ENCODE measurements at places on chromosomes 11 and 22.

- DNase-seq: no peak
These were observed 485.8 kb upstream of the CADM1 start for GRCh38 chr11:115990004-115990447.

GRCh38 chr22:27850000-27850521, 48.5 kb upstream of the MN1 start:
- DNase-seq: no peak

GRCh38 chr22:49323751-49324415, 503.8 kb downstream of the BRD1 start:
- no peak for DNase-seq

DNA sequence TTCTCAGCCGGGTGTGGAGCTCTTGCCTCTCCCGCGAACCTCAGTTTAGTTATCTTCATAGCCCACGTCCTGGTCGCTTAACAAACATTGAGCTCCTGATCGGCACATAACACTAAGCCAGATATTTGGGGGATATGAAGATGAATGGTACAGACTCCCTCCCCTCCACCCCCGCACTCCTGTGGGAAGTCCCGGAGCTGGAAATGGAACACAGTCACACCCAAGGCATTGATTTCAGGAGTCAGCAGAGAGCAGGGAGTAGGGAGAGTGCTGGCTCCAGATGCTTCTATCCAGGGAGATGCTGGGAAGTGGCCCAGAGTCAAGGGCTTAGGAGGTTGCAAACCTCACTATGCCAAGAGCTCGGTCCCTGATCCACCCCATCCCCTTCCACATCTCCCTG, 26.1 kb upstream of the CABP7 start:
- DNase-seq: no peak

GRCh38 chr11:111098091-111098490, 147.4 kb upstream of the POU2AF2 start:
- DNase-seq: no peak

DNA sequence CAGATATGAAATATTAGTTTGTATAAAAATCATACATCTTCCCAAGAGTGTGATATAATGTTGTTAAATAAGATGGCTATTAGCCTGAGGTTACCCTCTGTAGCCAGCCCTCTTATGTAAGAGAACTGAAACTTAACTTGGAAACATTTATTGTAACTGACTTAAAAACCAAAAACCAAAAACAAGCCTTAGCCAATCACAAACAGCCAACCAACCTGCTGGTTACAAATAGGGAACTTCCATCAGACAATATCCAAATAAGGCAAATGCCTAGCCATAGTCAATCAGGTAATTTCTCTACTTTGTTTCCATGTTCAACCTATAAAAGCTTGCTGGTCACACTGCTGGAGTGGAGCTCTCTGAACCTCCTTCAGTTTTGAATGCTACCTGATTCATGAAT, 14.1 kb downstream of the KBTBD3 start:
- no peak for DNase-seq

DNA sequence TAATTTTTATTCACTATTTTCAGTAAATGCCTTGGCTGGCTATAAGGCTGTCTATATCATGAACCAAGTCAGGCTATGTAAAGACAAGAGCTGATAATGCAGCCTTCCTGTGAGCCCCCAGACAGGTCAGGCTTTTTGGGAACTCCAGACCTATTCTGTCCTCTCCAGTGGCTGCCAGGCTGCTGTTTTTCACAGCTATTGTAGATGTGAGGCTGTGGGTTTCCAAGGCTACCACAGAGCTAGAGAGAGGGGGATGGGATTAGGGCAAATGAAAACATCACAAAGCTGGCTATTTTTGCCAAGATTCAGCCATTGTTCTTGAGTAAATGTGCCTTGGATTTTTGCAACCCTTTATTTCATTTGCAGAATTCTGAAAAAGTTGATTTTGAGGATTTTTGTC, 55.7 kb upstream of the SORL1-AS1 start:
- DNase-seq: no peak

DNA sequence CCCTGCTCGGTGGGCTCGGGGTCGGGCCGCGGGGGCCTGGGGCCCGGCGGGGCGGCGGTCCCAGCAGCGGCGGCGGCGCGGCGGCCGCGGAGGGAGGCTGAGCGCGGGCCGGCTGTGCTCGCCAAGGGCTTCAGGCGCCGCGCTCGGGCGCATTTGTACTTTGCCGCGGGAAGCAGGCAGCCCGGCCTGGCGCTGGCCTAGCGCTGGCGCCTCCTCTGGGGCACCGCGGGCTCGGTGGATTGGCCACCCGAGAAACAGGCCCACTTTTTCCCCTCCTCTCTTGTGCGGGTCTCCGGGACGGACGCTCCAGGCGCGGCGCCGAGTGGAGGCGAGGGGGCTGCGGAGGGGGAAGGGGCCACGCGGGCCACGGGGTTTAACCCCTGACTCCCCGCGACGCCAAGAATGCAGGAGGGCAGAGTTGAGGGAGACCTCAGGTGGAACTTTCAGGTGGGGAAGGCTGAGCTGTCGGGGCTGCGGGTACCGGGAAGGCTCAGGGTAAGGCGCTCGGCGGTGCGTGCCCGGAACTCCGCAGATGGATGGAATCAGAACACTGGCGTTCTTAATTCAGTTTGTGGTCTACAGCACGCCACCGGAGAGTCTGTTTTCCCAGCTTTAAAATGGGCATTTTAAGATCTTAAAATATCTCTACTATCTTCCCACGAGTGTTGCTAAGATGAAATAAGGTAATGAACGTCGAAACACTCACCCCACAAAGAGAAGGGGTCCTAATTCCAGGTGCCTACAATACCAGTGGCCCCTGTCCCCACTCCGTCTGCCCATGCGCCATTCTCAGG, at the start of gene CHRDL2:
TSS of gene CHRDL2 (minus strand) at position 126 of the 794 bp plus-strand sequence. CDS start 538 bp downstream, outside the sequence.
- DNase-seq: no peak

GRCh38 chr22:24994070-24994763, 41.7 kb downstream of the KIAA1671 start:
- DNase-seq: no peak

DNA sequence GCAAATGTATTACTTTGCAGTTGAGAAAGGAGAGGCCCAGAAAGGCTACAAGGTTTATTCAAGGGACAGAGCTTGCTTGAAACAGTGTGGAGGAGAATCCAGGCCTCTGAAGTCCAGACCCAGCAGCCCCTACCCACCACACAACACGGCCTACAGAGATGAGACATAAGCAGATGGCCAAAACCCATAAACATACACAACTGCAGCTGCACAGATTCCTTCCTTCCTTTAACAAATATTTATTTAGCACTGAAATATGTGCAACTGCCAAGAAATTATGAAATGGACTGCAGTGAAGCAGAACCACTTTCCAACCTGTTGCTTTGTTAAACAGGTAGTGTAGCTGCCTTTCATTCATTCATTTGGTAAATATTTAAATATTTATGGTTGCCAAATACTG, 122.3 kb downstream of the SPATA19 start:
- no peak for DNase-seq

GRCh38 chr11:83687787-83688186, 401.6 kb upstream of the CCDC90B start:
- no peak for DNase-seq

- DNase-seq: no peak
These were observed 356.9 kb upstream of the CCDC90B start for GRCh38 chr11:83643115-83643514.

- no peak for DNase-seq
These were observed 22.1 kb downstream of the THOC5 start for GRCh38 chr22:29531419-29531818.

DNA sequence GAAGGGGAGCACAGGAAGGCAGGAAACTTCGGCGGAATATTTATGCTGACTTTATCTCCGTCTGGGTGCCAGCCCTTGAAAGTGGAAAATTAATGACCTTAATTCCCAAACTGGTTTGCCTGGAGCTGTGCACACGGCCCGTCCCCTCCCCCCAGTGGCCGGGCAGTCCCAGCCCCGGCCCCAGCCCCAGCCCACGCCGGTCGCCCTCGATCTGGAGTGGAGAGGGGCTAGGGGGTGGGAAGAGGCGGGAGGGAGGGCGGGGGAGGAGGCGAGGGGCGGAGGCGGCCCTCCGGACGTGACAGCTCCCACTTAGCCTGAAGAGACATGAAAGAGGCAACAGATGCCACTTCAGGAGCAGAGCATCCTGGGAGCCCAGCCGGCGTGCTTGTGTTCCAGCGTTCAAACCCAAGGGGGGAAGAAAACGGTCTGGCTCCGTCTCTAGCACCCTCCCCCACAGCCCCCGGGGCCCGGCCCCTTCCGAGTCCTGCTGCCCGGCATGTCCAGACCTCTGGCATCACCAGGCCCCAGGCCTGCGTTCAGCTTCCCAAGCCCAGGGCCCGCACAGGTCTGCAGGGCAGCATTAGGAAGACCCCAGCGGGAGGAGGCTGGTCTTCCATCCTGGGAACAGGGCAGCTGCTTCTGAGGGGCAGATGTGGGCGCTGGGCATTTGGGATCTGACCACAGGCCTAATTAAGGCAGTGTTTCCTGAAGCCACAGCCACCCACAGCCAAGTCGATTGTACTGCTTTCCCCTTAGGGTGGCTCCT, 20.0 kb upstream of the LMO1 start:
- DNase-seq: no peak

GRCh38 chr11:26244207-26244606, 87.7 kb upstream of the ANO3 start:
- no peak for DNase-seq

GRCh38 chr22:46902436-46902835, 140.0 kb downstream of the TBC1D22A start:
- DNase-seq: no peak

GRCh38 chr11:114614127-114614720, 18.6 kb upstream of the NXPE4 start:
- no peak for DNase-seq

DNA sequence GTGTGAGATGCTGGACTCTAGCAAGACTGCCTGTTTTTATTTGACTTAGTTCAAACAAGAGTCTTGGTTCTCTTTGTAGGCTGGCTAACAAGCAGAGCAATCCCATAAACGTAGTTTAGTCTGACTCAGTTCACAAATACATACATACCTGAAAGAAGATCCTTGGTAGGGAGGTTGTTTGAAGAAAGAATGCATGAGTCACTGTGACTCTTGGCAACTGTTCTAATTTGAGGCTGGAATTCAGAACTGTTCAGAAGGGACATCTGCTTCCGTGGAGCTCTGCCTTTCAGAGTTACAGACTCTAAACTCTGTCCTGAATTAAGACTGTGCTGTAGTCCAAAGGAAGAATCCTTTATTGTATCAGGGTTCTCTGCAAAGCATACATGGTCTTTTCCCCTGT, 32.2 kb downstream of the C2CD3 start:
- DNase-seq: peak; percentile 96

GRCh38 chr11:26905368-26905767, 88.5 kb upstream of the FIBIN start:
- no peak for DNase-seq

- DNase-seq: no peak
These were observed at the start of gene PHLDA2 for GRCh38 chr11:2928605-2929530. Gene PHLDA2 (minus strand): TSS chr11:2929420. CDS start chr11:2929364, 56 bp downstream.

All from fibroblast of skin of left biceps (primary cell).